ENCODE measurements at places on chromosomes 13 and 19.

- DNase-seq: peak; percentile 21
Observed at GRCh38 chr13:40974460-40975407, 44.4 kb downstream of the ELF1 start.

DNA sequence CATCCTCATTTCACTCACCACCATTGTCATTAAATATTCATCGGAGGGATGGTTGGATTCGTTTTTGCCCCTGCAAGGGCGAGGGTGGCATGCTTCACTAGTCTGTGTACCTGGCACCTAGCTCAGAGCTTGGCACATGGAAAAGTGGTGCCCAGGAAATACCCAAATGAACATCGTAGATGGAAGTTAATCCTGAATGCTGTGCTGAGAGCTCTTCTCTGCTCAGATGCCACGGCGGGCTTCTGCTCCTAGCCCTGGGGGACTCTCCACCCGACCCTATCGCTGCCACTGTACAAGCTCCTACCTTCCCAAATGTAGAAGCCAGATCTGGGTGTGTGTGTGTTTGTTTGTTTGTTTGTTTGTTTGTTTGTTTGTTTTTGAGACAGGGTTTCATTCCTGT is 113.0 kb upstream of the ZNF507 start:
- DNase-seq: no peak

DNA sequence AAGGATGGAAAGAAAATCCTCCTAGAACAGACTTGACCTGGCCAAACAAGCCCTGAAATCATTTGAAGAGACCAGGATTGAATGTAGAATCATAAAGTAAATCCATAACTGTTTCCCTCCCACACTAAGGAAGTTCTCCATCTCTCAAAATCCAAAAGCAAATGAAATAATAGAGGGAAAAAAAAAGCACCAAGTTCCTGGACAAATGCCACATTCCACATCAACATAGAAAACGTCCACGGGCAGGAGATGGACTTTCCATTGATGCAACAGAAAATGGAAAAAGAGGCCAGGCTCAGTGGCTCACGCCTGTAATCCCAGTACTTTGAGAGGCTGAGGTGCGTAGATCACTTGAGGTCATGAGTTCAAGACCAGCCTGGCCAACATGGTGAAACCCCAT is 56.2 kb downstream of the INSR start:
- DNase-seq: no peak

DNA sequence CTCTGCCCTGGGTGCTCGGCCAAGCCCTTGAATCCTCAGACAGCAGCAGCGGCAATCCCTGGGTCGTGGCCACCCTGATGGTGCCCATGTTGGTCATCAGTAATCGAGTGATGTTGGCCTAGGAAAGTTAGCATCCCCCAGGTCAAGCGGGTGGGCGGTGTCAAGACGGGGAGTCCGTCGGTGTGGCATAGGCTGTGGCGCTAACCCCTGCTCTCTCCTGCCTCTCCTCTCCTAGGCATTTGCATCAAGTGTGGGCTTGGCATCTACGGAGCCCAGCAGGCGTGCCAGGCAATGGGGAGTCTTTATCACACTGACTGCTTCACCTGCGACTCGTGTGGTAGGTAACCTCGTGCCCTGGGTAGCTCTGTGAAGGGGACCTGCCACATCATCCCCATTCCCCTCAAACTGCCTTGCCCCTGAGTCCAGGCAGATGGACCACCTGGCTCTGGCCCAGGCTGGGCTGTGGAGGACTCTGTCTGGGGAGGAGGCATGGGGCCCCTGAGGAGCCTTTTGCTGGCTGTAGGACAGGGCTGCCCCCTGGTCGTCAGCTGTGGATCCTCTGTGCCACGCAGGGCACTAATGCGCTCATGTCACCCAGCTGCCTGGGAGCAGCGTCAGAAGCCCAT is 8.7 kb downstream of the WTIP start:
- no peak for DNase-seq

DNA sequence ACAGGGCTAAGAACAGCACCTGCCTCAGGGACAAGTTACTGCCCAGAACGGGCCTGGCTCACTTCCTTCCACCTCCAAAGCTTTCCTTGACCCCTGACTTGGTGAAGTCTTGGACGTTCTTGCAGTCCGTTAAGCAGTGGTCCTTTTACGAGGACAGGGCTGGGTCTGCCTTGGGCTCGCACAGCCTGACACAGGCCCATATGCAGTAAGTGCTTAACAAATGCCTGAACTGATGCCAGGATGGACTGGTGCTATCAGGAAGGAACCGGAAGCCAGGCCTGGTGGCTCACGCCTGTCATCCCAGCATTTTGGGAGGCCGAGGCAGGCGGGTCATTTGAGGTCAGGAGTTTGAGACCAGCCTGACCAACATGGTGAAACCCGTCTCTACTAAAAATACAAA is 1.8 kb upstream of the PLK5 start:
- DNase-seq: no peak

DNA sequence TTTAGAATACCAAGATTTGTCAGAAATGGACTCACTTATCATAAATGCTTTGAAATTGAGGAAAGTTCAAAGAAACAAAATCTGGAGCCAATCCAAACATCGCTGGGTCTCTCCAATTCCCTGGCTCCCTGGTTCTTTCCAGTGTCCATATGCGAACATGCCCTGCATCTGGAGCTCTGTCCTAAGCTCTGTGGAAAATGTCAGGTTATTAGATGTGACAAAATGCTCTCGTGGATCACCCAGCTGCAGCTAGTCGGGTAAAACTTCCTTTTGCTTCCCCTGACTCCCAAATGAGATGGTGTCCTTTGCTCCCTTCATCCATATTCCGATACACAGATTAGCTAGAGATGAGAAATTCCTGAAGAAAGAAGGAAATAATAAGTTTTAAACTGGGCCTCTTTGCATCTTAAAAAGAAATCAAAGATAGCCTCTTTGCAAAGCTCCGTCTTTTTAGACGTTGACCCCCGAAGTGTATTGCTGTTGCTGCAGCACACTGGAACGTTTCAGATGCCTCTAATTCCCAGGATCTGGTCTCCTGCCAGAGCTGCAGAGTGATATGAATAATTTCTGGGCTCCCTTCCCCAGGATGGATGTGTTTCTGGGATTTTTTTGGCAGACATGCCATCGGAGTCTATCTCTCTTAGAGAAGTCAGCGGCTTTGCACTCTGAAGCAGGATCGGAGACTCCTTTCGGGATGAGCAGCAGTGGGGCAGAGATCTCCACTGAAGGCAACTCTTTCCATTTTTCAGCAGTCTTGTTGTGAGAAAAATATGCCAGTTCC is 102.9 kb downstream of the TEX26 start:
- no peak for DNase-seq

DNA sequence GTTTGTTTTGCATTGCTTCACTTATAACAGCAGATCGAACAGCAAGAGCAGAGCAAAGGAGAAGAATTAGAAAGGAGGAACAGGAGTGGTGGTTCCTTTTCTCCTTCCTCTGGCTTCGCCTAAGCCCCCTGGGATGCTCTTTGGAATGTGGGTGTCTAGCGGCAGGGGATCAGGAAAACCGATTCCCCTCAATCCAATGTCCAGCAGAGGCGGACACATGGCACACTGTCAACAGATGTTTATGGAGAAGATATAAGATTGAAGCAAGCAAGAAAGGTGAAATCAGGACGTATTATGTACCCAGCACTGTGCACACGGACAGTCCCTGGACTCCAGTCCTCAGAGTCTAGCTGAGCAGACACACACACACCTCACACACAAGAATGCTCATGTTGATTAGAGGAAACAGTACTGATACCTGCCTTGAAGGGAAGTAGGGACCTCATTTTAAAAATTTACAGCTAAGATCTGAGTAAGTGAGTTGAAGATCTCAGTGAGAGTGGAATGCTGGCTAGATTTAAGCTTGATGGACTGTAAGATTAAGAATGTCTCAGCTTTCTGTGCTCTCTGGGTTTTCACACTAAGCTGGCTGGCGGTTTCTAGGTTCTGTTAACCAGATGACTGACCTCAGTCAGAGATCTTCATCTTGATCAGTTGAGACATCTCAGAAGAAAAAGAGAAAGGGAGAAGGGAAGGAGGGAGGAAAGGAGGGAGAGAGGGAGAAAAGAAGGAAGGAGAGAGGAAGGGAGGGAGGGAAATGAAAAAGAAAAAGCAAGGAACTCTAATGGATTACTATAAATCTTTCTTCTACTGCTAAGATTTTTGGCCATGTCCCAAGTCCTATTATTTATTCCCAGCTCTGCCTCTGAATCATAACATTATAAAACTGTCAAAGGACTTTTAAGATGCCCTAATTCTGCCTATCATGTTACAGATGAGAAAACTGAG is 44.8 kb downstream of the FLT1 start:
- no peak for DNase-seq

DNA sequence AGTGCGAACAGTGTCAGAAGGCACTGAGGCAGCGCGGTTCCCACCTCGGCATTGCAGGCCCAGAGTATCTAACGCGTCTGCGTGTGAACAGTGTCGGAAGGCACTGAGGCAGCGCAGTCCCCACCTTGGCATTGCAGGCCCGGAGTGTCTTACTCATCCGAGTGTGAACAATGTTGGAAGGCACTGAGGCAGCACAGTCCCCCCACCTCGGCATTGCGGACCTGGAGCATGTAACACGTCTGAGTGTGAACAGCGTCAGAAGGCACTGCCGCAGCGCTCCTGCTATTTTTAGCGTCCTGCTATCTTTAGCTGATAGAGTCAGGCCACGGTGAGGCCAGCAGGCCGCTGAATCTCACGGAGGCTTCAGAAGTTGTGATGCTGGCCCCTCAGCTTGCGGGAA is 39.6 kb downstream of the ATP11A start:
- DNase-seq: no peak

DNA sequence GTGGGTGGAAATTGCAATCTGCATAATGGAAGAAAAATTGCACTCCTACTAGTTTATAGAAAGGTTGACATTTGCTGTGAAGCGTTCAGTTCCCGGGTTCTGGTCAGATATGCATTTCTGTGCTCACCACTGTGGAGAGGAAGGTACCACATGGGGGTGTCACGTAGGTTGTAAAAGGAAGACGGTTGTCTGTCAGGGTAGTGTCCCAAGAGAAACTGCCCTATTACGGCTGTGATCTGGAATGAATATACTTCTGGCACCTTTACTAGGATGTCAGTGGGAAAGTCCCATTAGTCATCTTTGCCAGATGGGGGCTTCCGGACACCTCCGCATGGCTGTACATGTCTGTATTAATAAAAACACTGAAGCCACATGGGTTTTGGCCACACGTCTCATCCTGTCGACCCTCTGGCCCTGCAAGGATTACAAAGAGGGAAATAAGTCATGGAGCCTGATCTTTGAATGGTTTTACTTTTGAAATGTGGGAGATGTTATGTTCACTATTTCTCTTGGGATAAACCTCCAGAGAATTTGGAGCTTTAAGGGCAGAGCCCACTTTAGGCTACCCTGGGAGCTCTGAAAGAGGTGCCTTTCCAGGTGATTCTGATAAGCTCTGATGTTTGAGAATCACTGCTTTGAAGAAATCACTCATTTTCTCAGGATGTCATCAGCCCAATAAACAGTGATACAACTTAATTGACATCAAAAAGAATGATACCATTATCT is 133.9 kb downstream of the AKAP11 start:
- no peak for DNase-seq

DNA sequence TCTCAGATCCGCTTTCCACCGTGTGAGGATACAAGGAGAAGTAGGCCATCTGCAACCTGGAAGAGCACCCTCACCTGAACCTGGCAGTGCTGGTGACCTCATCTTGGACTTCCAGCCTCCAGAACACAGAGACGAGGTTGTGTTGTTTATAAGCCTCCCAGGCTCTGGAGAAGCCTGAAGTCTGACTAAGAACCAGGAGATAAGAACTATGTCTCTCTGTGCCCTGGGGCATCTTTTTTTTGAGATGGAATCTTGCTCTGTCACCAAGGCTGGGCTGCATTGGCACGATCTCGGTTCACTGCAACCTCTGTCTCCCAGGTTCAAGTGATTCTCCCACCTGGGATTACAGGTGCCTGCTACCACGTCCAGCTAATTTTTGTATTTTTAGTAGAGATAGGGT is 14.5 kb downstream of the FCGBP start:
- DNase-seq: no peak

DNA sequence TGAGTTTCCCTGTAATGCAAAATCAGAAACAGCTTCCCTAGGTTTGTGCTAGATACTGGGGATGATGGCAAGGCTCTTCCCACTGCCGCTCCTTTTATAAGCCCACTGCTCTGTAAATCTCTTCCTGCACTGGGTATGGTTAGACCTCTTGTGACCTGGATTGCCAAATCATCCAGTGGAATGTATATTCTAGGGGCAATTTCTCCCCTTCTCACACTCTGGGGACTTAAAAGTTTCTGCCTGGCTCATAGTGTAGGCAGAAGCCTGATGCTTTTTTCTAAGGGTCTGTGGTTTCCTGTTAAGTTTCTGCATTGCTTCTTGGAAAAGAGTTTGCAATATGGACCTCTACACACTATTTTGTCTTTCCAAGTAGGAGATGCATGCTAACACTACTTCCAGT is 1582.0 kb upstream of the PCDH20 start:
- DNase-seq: no peak

- DNase-seq: no peak
Observed at GRCh38 chr13:46340011-46340410, 47.0 kb downstream of the RUBCNL start.

GRCh38 chr13:102291587-102292218 is 110.1 kb downstream of the FGF14 start:
- DNase-seq: no peak

- no peak for DNase-seq
Observed at GRCh38 chr19:28492621-28493020, 720.3 kb downstream of the UQCRFS1 start.

- DNase-seq: no peak
Observed at GRCh38 chr13:100069278-100069677, 19.6 kb upstream of the PCCA start.

DNA sequence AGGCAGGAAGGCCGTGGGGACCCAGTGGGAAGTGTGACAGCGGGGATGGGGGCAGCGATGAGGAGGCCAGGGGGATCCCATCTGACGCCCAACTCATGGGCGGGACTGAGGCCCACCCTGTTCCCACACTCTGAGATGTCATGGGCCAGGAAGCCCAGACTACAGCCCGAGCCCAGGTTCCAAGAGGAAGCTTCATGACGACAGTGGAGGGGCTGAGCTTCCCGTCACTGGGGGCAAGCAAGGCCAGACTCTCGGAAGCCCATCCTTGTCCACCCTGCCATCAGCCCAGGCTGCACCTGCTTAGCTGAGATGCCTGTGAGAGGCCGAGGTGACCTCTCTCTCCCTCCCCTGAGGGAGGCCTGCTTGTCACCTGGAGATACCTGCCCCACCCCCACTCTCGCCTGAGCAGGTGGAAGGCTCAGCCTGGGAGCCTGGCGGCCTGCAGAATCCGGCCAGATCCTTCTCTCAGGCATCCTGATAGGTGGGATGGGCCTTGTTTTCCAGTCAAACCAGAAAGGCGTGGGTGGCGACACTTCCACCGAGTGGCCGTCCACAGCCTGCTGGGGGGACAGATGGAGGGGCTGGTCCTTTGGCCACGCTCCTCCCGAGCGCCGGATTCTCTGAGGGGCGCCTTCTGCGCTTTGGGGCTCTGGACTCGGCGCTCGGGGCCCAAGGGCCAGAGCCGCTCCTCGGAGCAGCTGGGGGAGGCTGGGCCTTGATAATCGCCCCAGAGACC is 4.8 kb downstream of the ZBTB7A start:
- peak; percentile 61 for DNase-seq

GRCh38 chr19:34734537-34735103 is 577 bp downstream of the ZNF181 start:
- peak; percentile 77 for DNase-seq

Measured in NCI-H146 (cell line).